PC-9 (cell line): ENCODE measurements at places on chromosomes 6 and 20. TPM values are rescaled to one million over a fixed set of nuclear protein-coding genes. Genes with fewer than 3 reads are reported as not detected.

MMP24 gene
- total RNA-seq, result 0.45 and 0.48 TPM in 2 replicates

GRCh38 chr6:7865781-7866180 lies 44.8 kb downstream of the TXNDC5 start:
- DNase-seq, result no peak

- DNase-seq, result no peak
These were observed 43.5 kb downstream of the PERP start for GRCh38 chr6:138063726-138064125.

DNA sequence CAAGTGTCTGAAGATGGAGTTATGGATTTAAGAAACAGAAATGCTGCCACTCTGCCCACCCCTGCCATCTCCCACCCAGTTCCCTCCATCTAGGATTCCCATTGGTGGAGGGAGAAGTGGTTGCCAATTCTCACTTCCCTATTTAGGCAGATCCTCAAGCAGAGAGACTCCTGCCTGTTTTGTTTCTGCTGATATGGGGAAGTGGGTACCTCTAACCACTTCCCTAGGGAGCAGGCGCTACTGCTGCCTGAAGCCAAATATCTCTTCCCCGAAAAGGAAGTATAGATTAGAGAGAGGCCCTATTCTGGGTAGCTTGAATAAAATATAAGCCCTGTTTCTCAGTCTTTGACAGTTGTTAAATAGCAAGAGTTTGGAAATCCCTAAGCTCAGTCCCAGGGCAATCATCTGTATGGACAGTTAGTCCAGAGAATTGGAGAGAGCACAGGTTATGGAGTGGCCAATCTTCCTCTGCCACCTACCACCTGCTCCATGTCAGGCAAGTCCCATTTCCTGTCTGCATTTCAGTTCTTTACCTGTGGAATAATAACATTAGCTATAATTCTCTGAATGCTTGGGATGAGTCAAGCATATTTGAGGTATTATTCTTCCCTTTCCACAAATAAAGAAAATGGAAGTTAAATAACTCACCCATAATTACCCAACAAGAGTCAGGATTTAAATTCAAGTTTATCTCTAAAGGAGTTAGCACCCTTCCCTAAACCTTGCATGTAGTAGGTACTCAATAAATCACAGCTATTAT lies 2.6 kb upstream of the ADGB start:
- DNase-seq, result no peak

FAM162B gene
- total RNA-seq, result not detected in 2 replicates

SIRPD gene
- 0.37 and 0.53 TPM in 2 replicates for total RNA-seq

- no peak for DNase-seq
These were observed 6.7 kb downstream of the PTGIS start for GRCh38 chr20:49561256-49561655.

CLPSL2 gene
- 0.76 TPM in 1 of 2 replicates, not detected in the other for total RNA-seq

MYL9 gene
- 13.3 and 25.3 TPM in 2 replicates for total RNA-seq

DNA sequence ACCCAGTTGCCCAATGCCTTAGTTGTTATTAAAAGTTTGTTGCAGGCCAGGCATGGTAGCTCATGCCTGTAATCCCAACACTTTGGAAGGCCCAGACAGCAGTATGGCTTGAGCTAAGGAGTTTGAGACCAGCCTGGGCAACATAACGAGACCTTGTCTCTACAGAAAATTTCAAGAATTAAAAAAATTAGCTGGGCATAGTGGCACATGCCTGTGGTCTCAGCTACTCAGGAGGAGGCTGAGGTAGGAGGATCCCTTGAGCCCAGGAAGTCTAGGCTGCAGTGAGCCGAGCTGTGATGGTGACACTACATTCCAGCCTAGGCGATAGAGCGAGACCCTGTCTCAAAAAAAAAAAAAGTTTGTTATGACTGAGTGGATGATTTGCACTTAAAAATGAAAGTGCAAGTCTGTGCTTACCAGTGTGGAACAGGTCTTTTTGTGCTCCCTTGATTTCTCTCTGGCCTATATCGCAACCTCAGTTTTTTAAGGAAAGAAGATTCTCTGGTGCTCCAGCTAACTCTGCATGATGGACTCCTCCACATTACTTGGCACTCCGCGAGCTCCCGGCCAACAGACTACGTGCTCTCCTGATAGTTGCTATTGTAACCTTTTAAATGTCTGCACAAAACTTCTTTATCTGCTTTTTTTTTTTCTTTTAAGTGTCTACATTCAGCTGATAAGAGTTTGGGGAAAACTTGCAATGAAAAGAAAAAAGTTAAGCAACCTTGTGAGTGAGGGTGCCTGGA lies 22.1 kb downstream of the ZKSCAN3 start:
- DNase-seq, result no peak

EDN3 gene
- not detected in 2 replicates for total RNA-seq

- DNase-seq, result no peak
These were observed 2.9 kb downstream of the C6orf141 start for GRCh38 chr6:49553384-49553783.

DNA sequence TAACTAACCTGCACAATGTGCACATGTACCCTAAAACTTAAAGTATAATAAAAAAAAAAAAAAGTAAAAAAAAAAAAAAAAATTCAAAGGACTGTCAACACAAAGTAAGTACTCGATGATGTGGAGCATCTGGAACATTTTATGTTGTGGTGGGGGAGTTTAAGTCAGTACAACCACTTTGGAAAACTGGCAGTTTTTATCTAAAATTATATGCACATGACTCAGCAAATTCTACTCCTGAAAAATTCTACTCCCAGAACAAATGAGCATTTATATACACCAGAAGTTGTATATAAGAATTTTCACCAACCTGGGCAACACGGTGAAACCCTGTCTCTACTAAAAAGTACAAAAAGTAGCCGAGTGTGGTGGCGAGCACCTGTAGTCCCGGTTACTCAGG lies 36.9 kb upstream of the CCDC28A start:
- DNase-seq, result no peak
